CD8-positive, alpha-beta T cell (primary cell): ENCODE measurements at places on chromosomes 6 and 20.

DNA sequence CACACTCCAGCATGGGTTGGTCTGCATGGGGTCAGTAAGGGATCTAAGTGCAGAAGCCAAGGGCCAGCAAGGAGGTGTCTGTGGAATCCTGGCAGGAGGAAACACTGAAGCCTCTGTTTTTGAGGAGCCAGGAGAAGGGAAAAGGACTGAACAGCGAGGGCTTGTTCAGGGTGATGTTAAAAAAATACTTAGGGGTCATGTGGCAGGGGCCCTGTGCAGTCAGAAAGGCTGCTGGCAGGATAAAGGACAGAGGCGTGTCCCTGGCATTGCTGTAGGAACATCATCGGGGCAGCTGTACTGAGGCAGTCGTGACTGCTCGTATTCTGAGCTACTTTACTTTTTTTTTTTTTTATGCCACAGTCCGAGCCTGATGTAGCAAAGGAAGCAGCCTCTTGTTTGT, 127.1 kb upstream of the ZFP64 start:
- DNase-seq = no peak

DNA sequence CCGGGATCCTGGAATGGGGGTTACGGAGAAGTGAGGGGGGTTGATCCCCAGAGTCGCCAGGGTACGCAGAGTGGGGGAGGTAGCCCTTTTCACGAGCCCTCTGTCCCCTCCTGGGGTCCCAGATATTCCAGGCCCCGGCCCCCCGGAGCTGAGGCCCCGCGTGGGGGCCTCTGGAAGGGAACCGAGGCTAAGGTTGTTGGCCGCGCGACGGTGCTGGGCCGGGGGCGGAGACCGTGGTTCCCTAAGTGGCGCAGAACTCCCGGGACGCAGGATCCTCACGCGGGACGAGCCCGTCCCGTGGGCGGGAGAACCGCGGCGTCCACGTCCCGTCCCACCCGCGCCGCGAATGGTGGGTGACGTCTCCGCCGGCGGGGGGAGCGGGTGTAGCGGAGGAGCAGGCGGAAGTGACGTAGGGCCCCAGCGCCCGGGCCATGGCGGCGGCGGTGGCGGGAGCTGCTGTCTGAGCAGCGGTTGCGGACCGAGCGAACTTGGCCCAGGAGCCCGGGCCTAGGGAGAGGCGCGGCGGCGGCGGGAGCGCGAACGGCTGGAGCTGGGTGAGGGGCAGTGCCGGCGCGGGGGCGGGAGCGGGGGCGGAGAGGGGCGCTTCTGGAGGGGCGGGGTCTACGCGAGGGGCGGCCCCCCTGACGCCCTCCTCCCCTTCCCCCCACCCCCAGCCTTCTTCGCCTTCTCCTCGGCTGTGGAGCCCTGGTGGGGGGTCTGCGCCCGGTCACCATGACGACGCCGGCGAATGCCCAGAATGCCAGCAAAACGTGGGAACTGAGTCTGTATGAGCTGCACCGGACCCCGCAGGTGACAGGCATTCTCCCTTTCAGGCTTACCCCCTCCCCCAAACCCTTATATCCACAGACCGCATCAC, at the start of gene RING1:
TSS of gene RING1 (plus strand) at position 410 of the 877 bp plus-strand sequence. CDS start at position 733, 323 bp downstream.
- peak; percentile 83 for DNase-seq

DNA sequence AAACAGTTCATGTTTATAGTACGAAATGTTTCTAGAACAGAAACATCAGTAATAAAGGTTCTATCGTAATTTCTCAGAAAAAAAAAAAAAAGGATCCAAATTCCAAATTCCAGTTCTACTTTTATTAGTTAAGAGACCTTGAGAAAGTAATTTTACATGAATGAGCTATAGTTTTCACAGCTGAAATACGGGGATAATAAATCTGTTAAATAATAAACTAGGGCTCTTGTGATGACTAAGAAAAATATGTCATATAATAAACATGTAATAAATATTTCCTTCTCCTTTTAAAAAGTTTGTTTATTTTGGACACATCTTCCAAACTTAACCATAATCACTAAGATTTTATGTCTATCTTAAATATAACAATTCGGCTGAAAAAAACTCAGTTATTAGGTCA, 17.8 kb downstream of the RARS2 start:
- no peak for DNase-seq

GRCh38 chr20:57210054-57210910, 56.2 kb downstream of the BMP7 start:
- DNase-seq = no peak

GRCh38 chr6:154602296-154602695, 91.8 kb upstream of the CNKSR3 start:
- DNase-seq = no peak
